ENCODE measurements at places on chromosomes 2 and 18.

GRCh38 chr2:48715042-48715899 lies 40.3 kb downstream of the LHCGR start:
- no peak for DNase-seq

DNA sequence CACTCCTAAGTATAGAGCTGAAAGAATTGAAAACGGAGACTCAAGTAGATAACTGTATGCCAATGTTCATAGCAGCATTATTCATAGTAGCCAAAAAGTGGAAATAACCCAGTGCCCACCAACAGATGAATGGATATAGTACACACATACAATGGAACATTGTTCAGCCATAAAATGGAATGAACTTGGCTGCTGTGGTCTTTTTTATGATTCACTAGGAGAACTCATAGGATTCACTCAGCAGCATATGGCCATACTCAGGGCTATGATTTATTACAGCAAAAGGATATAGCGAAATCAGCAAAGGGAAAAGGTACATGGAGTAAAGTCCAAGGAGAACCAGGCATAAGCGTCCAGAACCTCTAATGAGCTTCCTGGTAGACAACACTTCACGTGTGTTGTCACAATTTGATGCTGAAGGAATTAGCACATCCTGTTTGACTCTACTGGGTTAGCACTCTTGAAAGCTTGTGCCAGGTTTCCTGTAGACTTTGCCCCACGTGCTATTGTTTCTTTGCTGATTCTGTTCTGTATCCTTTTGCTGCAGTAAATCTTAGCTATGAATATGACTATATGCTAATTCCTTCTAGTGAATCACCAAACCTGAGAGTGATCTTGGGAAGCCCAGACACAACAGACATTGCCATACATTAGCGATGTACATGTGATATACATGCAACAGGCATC lies 15.7 kb downstream of the SPC25 start:
- no peak for DNase-seq

DNA sequence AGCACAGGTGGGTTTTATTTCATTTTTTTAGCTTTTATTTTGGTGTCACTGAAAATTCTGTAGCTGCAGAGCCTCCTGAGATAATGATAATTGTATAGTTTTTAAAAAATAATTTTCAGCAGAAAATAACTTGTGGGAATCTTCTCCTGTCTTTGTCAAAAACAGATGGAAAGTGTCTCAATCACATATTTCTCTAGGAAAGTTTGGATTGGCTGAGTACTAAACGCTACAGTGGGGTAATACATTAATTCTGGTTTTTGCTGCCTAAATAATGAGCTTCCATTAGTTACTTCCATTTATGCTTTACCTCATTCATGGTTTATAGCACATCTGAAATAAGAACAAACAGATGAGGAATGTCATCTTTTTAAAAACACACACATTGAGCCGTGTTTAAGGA lies 2.2 kb downstream of the TWIST2 start:
- DNase-seq: no peak

- no peak for DNase-seq
These were observed 429.3 kb downstream of the TGIF1 start for GRCh38 chr18:3879114-3879835.

DNA sequence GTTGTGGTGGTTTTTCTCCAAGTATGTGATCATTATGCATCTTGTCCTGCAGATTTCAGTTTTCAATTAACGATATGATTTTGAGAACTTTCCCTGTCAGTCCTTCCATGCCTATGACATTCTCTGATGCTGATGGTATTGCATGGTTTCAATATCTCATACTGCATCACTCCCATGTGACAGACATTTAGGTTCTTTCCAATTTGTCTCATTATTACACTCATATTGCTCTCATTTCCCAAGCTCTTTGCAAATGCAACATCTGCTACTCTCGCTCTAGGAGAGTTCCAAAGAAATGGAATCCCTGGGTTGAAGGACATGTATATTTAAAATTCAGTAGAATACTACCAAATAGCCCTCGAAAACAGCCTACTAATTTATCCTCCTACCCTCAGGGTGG lies 125.5 kb downstream of the MARCHF4 start:
- DNase-seq: no peak

DNA sequence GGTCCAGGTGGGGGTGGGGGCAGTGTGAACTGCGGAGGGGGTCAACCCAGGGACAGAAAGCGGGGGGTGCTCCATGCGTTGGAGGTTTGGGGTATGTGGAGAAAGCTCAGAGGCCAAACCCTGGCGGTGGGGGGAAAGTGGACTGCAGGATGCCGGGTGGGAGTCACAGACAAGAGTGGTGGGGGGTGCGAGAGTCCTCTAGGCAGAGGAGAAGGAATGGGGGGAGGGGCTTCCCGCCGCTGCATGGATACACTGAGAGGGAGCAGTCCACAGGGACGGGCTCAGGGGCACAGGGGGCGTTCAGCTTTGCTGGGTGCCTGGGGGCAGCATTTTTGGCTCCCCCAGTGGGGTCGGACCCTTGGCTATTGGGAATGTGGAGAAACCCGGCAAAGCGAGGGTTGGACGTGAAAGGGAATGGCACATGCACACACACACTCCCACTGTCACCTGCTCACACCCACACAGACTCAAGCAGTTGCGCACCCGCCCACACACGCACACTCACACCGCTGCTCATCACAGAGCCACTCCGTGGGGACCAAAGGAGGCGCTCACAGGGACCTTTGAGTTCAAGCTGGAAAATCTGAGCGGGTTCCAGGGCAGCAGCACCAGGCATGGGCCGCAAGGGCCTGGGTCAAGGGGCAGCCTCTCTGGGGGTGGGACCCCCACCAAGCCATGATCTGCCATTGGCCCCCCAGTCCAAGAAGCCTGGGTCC lies 7.7 kb downstream of the GBX2 start:
- DNase-seq: no peak

DNA sequence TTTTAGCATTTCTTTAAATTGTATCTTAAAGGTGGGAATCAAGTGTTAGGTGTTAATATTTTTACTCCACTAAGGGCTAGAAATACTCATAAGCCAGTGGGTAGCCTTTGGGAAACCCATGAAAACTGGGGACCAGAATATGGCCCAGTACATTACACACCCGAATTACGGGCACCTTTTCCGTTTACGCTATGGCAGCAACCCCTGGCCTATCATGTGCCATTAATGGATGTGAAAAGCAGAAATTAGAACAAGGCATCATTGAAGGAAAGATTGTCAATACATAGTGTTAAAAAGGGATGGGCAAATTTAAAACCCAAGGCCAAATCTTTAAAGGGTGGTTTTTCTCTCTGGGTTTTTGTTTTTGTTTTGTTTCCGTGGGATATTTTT lies 781 bp downstream of the FARP2 start:
- DNase-seq: no peak
